ENCODE measurements at places on chromosomes 6 and 20.

- no peak for DNase-seq
These were observed 20.1 kb upstream of the HELZ2 start for GRCh38 chr20:63594043-63594561.

GRCh38 chr6:35041086-35041861 lies 99.9 kb downstream of the TCP11 start:
- no peak for DNase-seq

- DNase-seq = no peak
These were observed 4.9 kb downstream of the MTCL3 start for GRCh38 chr6:127514179-127514772.

GRCh38 chr6:169895926-169896761 lies 144.7 kb downstream of the ERMARD start:
- no peak for DNase-seq

DNA sequence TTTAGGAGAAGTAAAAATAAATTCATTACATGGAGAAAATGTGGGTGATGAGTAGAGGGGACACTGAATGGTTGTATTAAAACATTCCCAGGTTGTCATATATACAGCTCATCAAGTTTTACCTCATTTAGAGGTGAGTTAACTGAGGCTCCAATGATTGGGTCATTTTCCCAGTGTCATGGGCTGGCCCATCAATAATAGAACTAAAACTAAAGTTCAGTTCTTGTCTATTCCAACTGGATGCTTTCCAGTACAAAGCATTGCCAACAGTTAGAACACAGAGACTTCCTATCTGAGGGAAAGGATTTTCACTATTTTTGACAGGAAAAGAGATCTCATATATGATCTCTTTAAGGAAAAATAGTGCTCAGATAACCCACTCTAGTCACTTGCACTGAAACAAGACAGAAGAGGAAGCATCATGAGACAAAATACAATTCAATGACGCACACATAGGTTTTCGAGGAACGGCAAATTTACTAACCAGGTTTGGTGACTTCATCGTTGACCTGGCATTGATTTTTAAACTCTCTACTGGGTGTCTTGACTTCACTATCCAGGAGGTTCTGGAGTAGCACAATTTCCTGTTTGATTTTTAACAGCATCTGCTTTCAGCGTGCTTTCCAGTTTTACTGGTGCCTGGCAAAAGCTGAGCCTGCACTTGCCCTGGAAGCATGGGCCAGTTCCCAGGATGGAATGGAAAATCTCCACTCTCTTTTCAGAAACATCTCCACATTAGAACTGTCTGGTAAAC lies 195.5 kb upstream of the FBXL4 start:
- no peak for DNase-seq
